Endothelial cell (in vitro differentiated cells): ENCODE measurements at places on chromosomes 2 and 18. TPM values are rescaled to one million over a fixed set of nuclear protein-coding genes. Genes with fewer than 3 reads are reported as not detected.
A peak's percentile ranks its signal among the peaks of the same experiment; 100 is the strongest.

GRCh38 chr2:161238560-161239325 is 69.5 kb upstream of the PSMD14 start:
- peak; percentile 49 for DNase-seq

GRCh38 chr2:88199912-88200682 is 30.0 kb downstream of the THNSL2 start:
- peak; percentile 61 for DNase-seq

- no peak for DNase-seq
Observed at GRCh38 chr2:142140434-142140845, 9.6 kb upstream of the LRP1B start.

The FSHR gene
- not detected for total RNA-seq
